CD4-positive, alpha-beta T cell treated with Interleukin-12 subunit alpha and Interleukin-12 subunit beta, for 1 hour (primary cell): ENCODE measurements at places on chromosomes 4 and X.

DNA sequence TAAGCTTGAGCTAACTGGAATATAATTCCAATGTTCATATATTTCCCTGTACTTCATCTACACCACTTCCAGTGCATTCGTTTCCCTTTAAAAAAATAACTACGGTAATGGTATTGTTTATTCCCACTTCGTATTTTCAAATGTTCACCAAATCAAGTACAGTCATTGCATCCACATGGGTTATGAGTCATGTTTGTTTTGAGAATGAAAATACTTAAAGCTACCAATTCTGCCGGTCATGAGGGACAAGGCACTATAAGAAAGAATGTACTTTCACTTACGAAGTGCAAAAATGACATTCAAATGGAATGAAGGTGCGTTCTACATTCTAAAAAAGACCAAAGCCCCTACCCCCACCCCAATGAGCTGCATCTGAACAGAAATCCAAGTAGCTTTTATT lies 174.4 kb upstream of the FGF13 start:
- no peak for DNase-seq

GRCh38 chrX:118329175-118329574 lies 16.7 kb upstream of the WDR44 start:
- no peak for DNase-seq

GRCh38 chr4:1080961-1081688 lies 32.2 kb downstream of the RNF212 start:
- DNase-seq = no peak

DNA sequence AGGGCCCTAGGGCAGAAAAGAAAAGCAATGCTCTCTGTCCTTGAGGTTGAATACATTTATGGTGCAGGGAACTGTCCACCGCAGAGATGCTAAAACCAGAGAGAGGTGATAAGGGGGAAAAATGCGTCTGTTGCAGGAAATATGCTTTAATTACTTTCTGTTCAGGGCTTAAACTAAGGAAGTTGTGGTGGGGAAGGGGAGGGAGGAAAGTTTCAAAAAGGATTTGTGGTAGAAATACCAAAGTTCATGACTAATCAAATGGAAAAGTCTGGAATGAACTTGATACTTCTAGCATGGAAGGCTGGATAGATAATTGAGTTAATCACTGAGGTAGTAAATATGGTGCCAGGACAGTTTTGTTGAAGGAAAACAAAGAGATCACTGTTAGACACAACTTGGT lies 99.0 kb downstream of the ASB9 start:
- no peak for DNase-seq

- no peak for DNase-seq
These were observed 79.6 kb upstream of the C1QTNF7 start for GRCh38 chr4:15348236-15348635.

DNA sequence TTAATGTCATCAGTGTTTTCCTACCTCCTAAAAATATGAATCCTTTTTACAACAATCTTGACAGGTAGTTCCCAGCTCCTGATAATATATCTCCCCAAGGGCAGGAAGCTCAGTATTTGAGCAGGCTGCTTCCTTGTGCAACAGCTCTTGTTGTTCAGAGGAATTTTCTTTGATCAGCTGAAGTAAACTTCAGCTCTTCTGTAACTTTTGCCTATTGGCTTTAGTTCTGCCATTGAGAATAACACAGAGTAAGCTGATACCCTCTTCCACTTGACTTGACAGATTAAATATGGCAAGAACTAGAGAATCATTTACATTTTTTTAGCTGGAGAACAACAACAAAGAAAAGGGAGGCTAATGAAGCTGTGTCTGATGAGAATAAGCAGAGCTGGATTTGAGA lies 75.2 kb downstream of the LUZP4 start:
- no peak for DNase-seq

GRCh38 chrX:15143825-15144121 lies 126.1 kb downstream of the ASB9 start:
- DNase-seq = no peak

GRCh38 chr4:148495463-148495862 lies 53.2 kb upstream of the NR3C2 start:
- no peak for DNase-seq

- no peak for DNase-seq
These were observed 79.2 kb upstream of the TET2 start for GRCh38 chr4:105067431-105067830.

DNA sequence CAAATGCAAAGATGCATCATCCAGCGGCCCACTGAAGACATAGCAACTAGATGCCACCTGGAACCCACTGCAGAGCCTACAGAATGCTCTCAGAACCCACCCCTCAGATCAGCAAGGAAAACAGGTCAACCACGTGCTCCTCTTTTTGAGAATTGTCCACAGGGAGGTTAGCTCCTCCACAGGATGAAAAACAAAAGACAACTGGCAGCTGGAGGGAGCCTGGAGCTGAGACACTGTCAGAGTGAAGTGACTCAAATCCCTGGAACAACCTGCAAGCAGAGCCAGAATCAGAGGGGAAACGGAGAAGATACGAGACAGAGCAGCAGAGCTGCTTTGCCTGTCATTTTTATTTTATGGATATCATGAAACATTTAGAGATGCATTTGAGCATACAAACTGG lies 277.6 kb downstream of the GASK1B start:
- no peak for DNase-seq

DNA sequence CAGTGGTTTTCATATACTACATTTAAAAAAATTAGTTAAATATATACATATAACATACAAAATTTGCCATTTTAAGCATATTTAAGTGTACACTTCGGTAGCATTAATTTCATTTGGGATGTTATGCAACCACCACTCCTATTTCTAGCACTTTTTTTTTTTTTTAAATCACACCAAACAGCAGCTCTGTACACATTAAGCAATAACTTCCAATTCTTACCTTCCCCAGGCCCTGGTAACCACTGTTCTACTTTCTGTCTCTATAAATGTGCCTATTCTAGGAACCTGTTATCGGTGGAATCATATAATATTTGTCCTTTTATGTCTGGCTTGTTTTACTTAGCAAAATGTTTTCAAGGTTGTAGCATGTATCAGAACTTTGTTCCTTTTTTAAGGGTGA lies 39.1 kb downstream of the TMEM164 start:
- DNase-seq = no peak
